Peyer's patch (tissue), 4 donors: ENCODE measurements at places on chromosomes 7 and 10. TPM values are rescaled to one million over a fixed set of nuclear protein-coding genes. Genes with fewer than 3 reads are reported as not detected.

DNA sequence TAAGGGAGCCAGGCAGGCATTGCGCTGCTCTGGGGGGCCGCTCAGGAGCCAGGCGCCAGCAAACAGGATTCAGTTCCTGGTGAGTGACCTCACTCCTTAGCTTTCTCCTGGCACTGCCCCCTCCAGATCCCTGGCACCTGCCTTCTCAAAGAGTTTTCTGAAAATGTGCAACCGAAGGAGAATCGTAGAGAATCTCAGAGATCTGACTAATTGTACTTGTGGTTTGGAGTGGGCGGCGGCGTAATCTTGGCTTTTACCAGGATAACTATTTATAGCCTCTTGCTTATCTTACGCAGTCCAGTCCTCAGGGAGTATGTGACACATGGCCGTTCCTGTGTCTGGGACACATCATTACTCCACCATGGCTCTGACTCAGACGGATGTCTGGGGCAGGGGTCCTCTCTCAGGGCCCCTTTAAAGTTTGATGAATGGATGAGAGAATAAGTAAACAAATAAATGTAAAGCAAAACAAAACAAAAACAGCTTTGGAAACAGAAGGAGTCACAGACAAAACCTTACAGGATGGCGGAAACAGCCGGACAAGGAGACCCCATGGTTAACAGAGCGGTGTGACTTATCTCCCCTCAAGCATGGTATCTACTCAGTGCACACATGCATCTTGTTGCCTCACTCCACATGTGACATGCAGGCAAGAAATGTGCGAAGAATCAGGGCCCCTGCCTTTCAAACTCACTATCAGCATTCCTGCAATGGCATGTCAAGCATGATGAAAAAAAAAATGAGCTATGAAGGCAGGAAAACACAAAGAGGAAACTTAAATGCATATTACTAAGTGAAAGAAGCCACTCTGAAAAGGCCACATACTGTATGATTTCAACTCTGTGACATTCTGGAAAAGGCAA lies 99.7 kb downstream of the TNS3 start:
- H3K4me3 ChIP-seq, result no peak overlapping the region
- peak overlapping the region; percentile 57 for H3K27ac ChIP-seq
- no peaks in the 10 kb centered on the region for H3K36me3 ChIP-seq
- no peaks in the 10 kb centered on the region for H3K27me3 ChIP-seq
- peaks cover 32% of the 10 kb centered on the region for H3K4me1 ChIP-seq

GRCh38 chr7:80785961-80786536 lies 132.8 kb downstream of the SEMA3C start:
- H3K36me3 ChIP-seq, result no peaks in the 10 kb centered on the region
- no peaks in the 10 kb centered on the region for H3K4me1 ChIP-seq
- no peak overlapping the region for H3K27ac ChIP-seq
- no peaks in the 10 kb centered on the region for H3K27me3 ChIP-seq

DNA sequence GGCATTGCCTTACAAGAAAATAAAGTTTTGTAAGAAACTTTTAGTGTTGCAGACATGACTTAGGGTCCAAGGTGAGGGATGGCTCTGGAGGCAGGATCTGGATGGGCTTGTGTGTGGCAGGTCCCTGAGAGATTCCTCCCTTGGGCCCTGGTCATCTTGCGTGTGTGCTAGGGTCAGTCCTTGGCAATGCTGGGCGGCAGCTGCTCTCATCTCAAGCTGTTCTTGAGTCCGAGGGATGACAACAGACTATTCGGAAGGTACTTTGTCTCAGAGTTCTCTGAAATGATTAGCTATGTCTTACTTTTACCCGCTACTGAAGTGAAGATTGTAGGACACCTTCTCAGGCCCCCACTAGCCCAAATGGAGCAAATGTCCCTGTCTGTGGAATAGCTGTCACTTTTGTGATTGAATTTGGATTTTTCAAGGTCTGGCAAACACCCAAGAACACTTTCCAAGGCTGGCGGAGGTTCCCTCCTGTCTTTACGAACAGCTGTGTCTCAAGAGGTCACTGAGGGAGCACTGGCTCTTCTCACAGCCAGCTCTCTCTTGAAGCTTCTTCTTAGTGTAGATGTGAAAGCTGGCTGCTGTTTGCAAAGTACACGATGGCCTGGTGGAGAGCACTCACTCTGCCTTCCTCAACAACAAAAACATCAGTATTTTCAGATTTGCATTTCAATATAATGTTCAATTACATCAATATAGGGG lies 253.6 kb downstream of the STK31 start:
- H3K27me3 ChIP-seq, result no peaks in the 10 kb centered on the region
- no peak overlapping the region for H3K27ac ChIP-seq
- no peaks in the 10 kb centered on the region for H3K4me1 ChIP-seq
- no peak overlapping the region for H3K4me3 ChIP-seq
- no peaks in the 10 kb centered on the region for H3K36me3 ChIP-seq

GRCh38 chr10:7438196-7438986 lies 27.6 kb upstream of the SFMBT2 start:
- H3K27me3 ChIP-seq, result no peaks in the 10 kb centered on the region
- no peak overlapping the region for H3K27ac ChIP-seq
- H3K4me3 ChIP-seq, result no peak overlapping the region
- H3K36me3 ChIP-seq, result no peaks in the 10 kb centered on the region

Gene MBL2
- total RNA-seq, result not detected

- no peak overlapping the region for H3K27ac ChIP-seq
- DNase-seq, result peak; percentile 11
- H3K4me1 ChIP-seq, result no peaks in the 10 kb centered on the region
- no peak overlapping the region for H3K4me3 ChIP-seq
Measured at GRCh38 chr7:5200561-5201235, 10.7 kb downstream of the WIPI2 start.

GRCh38 chr7:30584965-30585364 lies 9.7 kb upstream of the GARS1 start:
- H3K36me3 ChIP-seq, result no peaks in the 10 kb centered on the region
- no peak for DNase-seq
- H3K4me1 ChIP-seq, result no peaks in the 10 kb centered on the region

Gene IKZF1
- 108 TPM for total RNA-seq

DNA sequence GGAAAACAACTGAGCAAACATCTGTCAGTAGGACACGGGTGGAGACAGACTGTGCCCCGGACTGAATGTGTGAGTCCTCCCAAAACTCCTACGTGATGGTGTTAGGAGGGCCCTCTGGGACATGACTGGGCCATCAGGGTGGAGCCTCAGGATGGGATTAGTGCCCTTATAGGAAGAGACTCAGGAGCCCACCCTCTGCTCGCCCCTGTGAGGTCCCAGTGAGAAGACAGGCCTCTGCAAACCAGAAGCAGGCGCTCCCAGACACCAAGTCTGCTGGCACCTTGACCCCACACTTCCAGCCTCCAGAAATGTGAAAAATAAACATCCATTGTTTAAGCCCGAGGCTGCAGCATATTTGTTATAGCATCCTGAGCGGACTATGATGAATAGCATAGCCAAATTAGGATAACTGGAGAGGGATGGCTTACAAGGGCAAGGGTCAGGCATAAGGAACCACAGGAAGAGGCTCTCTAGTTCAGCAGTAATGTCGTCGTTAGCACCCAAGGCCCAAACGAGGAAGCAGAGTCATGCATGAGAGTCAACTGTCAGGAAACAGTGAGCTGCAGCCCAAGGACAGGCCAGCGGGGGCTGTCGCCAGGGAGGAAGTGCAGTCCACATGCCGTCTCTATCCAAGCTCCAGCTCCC lies 50.6 kb downstream of the PTPRN2 start:
- H3K4me1 ChIP-seq, result no peaks in the 10 kb centered on the region
- no peak overlapping the region for H3K4me3 ChIP-seq
- H3K27me3 ChIP-seq, result no peaks in the 10 kb centered on the region
- DNase-seq, result no peak
- H3K27ac ChIP-seq, result no peak overlapping the region

Gene ZNF248
- total RNA-seq, result 11.6 TPM

Gene CYP26C1
- total RNA-seq, result not detected

Gene HKDC1
- total RNA-seq, result 176 TPM

GRCh38 chr10:74433595-74433956 lies 282.6 kb downstream of the ADK start:
- H3K36me3 ChIP-seq, result no peaks in the 10 kb centered on the region
- DNase-seq, result no peak
- H3K4me1 ChIP-seq, result no peaks in the 10 kb centered on the region
- no peak overlapping the region for H3K4me3 ChIP-seq
- H3K27ac ChIP-seq, result no peak overlapping the region

DNA sequence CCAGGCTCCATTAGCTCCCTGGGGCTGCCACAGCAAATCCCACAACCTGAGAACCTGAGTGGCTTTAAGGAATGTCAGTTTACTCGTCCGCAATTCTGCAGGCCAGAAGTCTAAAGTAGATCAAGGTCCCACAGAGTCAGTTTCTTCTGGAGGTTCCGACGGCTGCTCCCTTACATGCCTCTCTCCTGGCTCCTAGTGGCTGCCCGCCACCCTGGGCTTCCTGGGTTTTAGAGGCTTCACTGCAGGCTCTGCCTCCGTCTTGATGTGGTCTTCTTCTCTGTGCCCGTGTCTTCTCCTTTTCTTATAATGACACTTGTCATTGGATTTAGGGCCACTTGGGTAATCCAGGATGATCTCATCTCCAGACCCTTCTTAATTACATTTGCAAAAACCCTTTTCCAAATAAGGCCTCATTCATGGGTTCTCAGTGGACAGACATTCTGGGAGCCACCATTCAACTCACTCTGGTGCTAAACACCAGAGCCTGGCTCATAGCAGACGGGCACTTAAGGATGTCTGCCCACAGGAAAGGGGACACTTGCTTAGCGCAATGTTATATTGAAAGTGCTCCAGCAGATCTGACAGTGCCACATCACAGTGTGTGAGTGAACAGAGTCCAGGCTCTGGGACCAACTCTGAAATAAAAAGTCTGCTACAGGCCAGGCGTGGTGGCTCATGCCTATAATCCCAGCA lies 77.6 kb downstream of the VWC2 start:
- no peak overlapping the region for H3K4me3 ChIP-seq
- no peak overlapping the region for H3K27ac ChIP-seq
- no peaks in the 10 kb centered on the region for H3K27me3 ChIP-seq
- H3K36me3 ChIP-seq, result no peaks in the 10 kb centered on the region
- no peaks in the 10 kb centered on the region for H3K4me1 ChIP-seq

DNA sequence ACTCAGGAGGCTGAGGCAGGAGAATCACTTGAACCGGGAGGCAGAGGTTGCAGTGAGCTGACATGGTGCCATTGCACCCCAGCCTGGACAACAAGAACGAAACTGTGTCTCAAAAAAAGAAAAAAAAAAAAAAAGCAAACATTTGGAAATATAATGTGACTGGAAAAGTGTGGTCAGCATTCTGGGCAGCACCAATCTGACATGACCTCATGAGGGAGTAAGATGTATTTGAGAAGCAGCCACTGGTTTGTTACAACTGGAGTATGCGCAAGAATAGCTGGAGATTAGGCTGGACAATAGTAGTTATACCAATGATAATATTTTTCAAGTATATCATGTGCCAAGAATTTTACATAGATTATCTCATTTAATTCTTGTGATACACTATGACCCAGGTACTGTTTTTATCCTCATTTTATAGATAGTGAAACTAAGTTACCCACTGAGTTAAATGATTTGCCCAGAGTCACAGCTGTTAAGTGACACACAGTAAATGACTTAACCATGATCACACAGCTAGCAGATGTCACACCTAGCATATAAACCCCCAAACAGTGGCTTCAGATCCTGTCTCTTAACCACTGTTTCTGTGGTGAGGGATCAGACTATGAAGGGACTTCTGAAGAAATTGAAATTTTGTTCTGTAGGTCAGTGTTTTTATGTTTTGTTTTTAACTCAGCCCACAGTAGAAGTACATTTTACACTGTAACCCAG lies 11.1 kb downstream of the MCU start:
- no peaks in the 10 kb centered on the region for H3K36me3 ChIP-seq
- H3K27ac ChIP-seq, result no peak overlapping the region
- DNase-seq, result no peak
- no peak overlapping the region for H3K4me3 ChIP-seq

GRCh38 chr10:111356571-111356970 lies 279.7 kb downstream of the ADRA2A start:
- no peak overlapping the region for H3K4me3 ChIP-seq
- H3K27me3 ChIP-seq, result no peaks in the 10 kb centered on the region
- DNase-seq, result no peak
- H3K4me1 ChIP-seq, result no peaks in the 10 kb centered on the region

Gene ZNF3
- total RNA-seq, result 60.8 TPM
